Natural killer cell (primary cell): ENCODE measurements at places on chromosomes 6 and 20. TPM values are rescaled to one million over a fixed set of nuclear protein-coding genes. Genes with fewer than 3 reads are reported as not detected.

GRCh38 chr20:24769878-24770627 is 179.0 kb upstream of the CST7 start:
- no peak for DNase-seq

- DNase-seq, result no peak
Measured at GRCh38 chr6:111894951-111895350, 21.7 kb upstream of the FYN start.

- no peak for DNase-seq
Measured at GRCh38 chr20:12276011-12276673, 358.4 kb downstream of the BTBD3 start.

- peak; percentile 86 for DNase-seq
Measured at GRCh38 chr6:13454286-13455221, 32.8 kb downstream of the GFOD1 start.

DNA sequence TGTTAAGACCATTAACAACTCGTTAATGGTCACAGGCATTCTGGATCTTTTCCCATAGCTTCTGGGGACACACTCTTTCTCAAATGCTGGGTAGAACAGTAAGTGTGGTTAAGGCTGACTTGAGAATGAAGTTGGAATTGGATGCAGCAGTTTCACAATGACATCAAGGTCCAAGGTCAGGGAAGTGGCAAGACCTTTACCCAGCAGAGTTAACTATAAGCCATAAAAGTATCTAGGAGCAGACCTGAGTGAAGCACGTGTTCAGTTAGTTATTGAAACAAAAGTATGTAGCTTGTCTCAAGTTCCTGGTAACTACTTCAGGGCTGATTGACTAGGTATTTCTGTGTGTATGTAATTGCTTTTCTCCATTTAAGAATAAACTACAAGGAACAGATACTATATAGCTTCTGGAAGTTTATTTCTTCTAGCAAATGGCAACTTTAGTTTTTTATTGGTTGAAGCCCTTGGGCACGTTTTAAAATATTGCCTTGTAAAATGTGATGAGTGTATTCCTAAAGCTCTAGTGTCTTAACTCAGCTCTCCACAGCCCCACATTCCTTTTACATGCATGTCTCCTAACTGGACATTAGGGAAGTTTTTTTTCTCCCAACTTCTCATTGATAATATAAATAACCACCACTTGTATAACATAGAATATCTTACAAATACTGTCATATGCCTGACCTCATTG is 479.0 kb upstream of the CITED2 start:
- DNase-seq, result no peak

DNA sequence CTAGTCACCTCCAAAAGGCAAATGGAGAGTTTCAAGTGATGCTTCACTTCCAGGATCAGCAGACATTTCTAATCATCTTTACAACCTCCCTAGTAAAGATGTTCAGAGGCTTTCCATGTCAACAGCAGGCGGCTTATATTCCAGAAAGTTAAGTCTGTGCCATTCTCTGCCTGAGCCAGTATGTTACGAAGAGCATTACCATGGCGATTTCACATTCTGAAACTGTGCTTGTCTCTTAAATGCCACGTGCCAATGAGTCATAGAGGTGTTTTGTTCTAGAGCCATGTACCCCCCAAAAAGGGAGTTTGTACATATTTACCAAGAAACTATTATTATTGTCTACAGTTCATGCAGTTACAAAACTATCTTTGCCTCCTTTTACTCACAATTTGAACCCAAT is 319.5 kb downstream of the FOXA2 start:
- no peak for DNase-seq

- DNase-seq, result no peak
Measured at GRCh38 chr20:42380287-42380686, 762.1 kb upstream of the CHD6 start.

DNA sequence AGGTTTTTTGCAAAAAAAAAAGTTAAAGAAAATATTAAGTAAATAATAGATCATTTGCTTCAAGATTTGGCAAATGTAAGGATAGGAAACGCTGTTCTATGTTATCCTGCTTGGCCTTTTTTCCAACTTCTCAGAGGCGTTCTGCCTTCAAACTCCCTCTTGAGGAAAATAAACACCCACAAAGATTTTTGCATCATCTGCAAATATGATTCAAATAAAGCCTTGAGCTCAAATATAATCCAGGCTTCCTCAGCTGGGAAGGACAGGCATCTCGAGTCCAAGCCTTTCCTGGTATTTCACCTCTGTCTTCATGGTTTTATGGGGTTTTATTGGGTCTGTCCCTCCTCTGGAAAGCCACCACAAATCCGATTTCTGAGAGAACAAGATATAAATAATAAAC is 67.7 kb upstream of the PTPN1 start:
- DNase-seq, result no peak

Gene COX4I2
- total RNA-seq, result not detected

Gene MMP24
- total RNA-seq, result 0.14 TPM

Gene SLC22A16
- total RNA-seq, result not detected

Gene CFB
- not detected for total RNA-seq

Gene SDC4
- 1.8 TPM for total RNA-seq

Gene FAXC
- not detected for total RNA-seq

Gene METTL24
- 1.00 TPM for total RNA-seq
